ENCODE measurements at places on chromosomes 16 and 17.

GRCh38 chr17:57513569-57513968 lies 231.5 kb downstream of the CCDC182 start:
- DNase-seq = no peak

DNA sequence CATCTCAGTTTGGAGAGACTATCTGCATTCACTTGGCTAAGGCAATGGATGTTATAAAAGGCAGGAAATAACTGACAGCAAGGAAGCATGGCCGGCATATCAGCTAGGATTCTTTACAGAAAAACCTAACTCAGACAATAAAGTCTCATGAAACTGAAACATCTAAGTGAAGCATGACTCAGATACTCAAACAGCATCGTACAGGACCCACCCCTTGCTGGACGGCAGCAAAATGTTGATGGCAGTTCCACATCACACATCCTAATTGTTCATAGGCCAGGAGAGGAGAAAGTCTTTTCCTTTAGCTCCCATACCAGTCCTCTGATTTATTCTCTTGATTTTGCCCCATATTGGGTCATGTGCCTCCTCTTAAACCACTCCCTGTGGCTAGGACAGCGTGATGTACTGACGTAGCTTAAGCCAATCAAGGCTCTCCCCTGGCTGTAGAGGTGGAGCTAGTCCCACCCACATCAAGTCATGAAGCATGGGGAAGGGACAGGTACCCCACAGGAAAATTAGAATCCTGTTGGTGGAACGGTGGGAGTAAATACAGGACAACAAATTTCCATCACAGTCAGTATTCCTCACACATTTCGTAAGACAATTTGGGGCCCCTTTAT lies 178.9 kb downstream of the IRX3 start:
- no peak for DNase-seq

- DNase-seq = no peak
Observed at GRCh38 chr16:49442805-49443204, 69.2 kb downstream of the C16orf78 start.

- no peak for DNase-seq
Observed at GRCh38 chr17:40967582-40967981, 834 bp upstream of the KRT39 start.

GRCh38 chr16:8949536-8950418 lies 13.9 kb downstream of the USP7 start:
- DNase-seq = no peak

GRCh38 chr16:29993903-29994599 lies 1.4 kb downstream of the HIRIP3 start:
- DNase-seq = no peak

Data from AG09319 (cell line).